ENCODE measurements at places on chromosomes 5 and 9.

DNA sequence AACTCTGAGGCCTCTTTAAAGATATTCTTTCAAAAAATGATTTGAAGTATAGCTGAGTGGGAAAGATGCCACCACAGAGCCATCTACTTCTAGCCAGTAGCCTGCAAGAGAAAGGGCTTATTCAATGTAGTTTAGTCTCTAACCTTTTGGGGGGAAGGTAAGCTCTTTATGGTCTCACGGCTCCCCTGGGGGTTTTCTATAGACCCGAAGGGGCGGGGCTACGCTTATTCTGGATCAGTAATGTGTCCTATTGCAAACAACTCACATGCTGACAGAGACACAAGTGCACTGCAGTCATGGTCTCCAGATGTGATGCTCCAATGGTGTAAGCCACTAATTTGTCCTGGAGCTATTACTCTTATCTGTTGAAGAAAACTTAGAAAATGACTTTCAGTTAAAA lies 53.4 kb upstream of the RPS23 start:
- DNase-seq: no peak

DNA sequence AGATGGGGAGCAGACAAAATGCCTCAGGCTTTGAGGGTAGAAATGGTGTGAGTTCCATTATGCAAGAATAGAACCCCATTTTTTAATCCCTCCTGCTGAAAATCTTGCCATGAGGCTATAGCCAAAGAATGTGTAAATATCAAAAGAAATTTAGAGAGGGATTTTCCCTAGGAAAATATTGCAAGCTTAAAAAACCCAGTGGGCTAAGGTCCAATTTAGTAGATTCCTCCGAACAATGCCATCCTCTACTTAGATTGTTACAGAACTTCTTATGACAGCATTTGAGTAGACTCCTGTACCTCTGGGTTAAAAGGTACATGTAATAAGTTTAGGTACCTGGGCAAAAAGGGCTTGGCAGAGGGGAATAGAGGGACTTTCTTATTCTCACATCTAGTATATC lies 138.4 kb downstream of the GHR start:
- DNase-seq: no peak

- no peak for DNase-seq
These were observed 11.2 kb upstream of the OLFM1 start for GRCh38 chr9:135076143-135076875.

GRCh38 chr9:79224672-79225433 lies 346.9 kb upstream of the TLE4 start:
- no peak for DNase-seq

- DNase-seq: no peak
These were observed 1.5 kb downstream of the GAS1 start for GRCh38 chr9:86945728-86946200.

- DNase-seq: no peak
These were observed 59.3 kb downstream of the OSTF1 start for GRCh38 chr9:75147638-75148037.

DNA sequence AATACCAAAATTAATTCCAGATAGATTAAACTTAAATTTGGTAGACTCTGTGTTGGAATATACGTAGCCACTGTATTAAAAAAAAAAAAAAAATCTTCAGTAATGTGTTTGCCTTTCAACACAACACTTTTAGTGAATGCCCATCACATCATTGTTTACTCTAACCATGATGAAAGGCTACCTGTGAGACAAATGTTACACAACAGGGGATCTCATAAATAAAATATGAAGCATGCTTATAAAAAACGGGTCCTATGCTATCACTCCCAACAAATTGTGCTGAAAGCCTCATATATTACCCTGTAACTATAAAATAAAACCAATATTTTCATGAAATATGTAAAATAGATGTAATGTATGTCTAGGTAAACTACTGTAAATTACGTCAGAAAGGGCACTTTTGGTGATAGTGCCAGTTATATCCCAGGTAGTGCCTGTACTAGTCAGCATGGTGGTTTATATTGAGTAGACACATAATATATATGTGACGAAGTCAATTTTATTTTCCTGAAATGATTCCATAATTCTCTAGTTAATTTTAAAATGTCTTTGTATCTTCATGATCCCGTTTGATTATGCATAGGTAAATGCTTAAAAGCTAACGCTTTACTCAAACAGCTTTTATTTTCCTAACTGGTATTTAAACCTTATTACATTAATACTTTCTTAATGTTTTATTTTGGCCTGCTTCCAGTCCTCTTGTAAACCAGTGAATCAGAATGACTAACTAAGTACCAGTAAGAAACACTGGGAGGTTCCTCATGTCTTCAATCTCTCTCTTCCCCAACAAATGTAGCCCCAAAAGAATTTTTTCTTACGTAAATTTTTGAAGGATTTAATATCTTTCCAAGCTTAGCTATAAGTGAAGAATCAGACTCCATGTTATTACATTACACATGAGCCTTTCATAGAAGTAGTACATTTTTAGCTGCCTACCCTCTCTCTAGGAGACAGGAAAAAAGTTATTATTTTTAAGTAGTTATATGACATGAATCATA lies 420.3 kb downstream of the GABRG2 start:
- DNase-seq: no peak

- no peak for DNase-seq
These were observed 48.4 kb downstream of the SECISBP2 start for GRCh38 chr9:89366711-89367110.

- no peak for DNase-seq
These were observed 16.6 kb downstream of the SPTLC1 start for GRCh38 chr9:92098638-92099037.

GRCh38 chr9:135519179-135519971 lies 1.9 kb upstream of the LCN1 start:
- no peak for DNase-seq

DNA sequence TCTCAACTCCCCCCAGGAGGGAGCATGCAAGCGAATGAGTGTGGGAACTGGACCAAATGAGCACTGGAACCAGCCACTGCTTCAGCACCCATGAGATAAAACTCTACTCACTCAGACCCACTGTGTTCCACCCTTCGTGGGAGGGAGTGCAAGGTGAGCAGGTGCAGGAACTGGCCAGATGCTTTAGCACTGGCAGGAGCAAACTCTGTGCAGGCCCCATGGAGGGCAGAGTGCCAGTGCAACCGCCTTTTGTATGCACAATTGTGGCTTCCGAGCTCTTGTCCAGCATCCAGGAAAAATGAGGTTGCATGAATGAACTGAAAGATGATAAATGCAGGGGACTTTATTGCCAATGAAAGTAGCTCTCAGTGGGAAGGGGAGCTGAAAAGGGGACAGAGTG lies 67.4 kb upstream of the CCDC112 start:
- no peak for DNase-seq

- no peak for DNase-seq
These were observed 147.5 kb downstream of the GNAQ start for GRCh38 chr9:77883846-77884771.

DNA sequence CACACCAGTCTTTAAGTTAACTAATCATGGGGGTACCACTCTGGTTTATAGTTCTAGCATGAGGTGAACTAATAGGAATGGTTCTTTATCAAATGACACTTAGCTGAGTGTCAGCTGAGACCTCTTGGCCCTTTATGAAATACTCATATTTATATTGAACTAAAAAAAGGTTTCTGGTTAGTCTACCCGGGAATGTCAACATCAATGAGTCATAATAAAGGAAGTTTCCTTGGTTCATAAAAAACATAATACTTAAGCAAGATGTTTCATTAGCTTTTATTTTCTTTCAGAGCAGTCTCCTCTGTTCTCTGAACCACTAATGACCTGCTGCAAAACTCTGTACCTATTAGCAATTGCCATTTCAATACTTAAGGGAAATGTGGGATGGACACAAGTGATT lies 13.7 kb downstream of the DAB2 start:
- no peak for DNase-seq

GRCh38 chr5:78747705-78748359 lies 99.3 kb upstream of the LHFPL2 start:
- DNase-seq: no peak

DNA sequence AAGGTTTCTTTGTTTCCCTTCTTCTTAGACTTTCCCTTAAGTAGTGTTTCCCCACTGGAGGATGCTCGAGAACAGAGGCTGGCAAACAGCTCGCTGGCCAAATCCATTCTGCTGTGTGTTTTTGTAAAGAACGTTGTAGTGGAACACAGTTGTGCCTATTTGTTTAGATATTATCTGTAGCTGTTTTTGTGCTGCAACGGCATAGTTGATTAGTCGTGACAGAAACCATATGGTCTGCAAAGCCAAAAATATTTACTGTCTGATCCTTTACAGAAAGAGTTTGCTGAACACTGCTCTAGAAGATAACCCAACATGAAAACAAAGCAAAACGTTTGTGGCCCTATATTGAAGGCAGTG lies 47.0 kb upstream of the EGFLAM start:
- DNase-seq: no peak

DNA sequence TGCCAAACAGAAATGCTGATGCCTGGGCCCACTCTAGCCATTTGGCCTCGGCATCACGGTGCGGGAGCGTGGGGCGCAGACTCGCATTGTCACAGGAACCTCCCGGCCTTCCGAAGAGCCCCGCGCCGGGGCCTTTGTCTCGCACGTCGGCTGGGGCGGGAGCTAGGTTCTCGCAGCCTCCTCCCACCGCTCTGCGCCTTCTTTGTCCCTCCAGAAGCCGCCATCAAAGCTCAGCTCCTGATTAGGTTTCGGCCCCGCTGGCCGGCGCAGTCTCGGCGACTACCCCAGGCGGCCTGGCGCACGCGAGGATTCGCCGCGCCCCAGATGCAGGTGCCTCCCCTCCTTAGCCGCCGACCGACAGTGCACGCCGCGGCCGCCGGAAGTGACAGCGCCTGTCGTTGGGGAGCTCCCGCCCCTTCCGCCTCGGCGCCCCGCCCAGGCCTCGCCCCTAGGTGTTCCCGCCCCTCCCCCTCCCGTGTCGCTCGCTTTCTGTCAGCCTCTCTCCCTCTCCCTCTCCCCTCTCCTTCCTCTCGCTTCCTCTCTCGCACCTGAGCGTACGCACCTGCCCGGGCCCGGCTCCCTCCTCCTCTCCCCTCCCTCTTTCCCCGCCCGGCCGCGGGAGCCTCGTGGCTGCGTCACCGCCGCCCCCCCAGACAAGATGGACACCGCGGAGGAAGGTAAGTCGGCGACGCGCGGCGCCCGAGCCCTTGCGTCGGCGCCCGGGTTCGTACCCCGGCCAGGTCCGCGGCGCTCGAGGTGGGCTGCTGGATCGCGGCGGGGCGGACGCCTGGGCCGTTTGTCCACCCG lies at the start of gene MARCHF6:
Gene MARCHF6 (plus strand): TSS at position 455 of the 807 bp plus-strand sequence. CDS start 204 bp downstream, at position 659.
- DNase-seq: peak; percentile 97

DNA sequence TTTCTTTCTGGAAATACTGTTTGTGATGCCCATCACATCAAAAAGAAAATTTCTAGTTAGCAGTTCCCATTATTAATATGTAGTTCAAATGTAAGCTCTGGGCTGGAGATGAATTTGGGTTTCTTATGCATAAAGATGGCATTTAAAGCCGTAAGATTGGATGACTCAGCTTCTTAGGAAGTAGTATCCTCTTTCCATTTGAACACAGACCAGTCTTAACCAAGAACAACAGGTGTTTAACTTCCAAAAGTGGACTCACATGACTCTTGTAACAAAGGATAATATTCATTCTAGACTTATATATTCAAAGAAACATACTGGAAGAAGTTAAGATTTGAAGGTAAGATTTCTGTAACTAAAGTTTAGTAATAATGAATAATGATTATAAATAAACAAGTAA lies 330.5 kb downstream of the TLR4 start:
- no peak for DNase-seq

DNA sequence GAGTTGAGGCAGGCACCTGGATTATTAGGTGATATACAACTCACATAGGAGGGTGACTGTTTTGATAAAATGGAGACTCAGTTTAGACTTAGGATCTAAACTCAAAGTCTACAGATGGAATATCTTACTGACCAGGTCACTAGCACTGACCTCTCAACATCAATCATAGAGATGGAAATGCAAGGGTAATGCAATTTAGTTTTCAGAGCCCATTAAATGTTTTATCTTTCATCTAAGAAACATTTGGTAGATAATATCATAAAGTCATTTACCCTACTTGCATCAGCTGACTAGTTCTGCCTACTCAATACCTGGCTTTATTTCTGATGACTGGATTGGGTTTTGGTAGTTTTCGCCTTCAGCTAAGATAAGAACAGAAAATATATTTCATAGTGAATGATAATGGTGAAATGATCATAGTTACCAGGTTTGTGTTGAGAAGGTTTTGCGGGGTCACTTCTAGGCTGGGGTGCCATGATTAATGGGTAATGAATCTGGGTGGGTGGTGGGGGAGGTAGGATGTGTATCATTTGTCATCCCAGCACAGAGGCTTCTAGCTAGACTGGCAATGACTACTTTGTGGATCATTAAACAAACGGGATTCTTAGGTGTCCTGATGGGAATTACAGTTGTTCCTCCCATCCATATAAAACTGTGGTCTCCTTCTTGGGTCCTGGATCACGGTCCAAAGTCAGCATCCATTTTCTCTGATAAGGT lies 173.4 kb downstream of the PPP2R2B start:
- DNase-seq: no peak

- no peak for DNase-seq
These were observed 5.6 kb upstream of the APC start for GRCh38 chr5:112732131-112732530.

DNA sequence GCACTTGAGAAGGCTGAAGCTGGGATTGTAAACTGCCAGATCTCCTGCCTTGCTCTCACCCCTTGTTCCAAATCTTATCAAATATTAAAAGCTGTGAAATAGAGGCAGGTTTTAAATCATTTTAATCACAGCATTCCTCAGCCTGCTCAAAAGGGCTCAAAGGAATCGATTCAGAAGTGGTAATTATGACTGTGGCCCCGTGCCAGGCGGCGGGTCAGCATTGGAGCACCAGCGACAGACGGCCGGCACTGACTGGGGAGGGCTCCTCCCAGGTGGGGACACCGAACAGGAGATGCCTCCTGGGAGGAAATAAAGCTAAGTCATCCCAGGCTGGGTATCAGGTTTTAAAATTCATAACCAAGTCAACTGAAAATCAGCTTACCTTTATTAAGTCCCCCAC lies 66.7 kb downstream of the KCNIP1 start:
- no peak for DNase-seq

- DNase-seq: no peak
These were observed 34.5 kb downstream of the CRB2 start for GRCh38 chr9:123390337-123391135.

GRCh38 chr9:114504341-114505186 lies 709 bp downstream of the WHRN start:
- no peak for DNase-seq

- DNase-seq: no peak
These were observed 308.6 kb upstream of the EDIL3 start for GRCh38 chr5:84693256-84693655.

Measured in NCI-H187 treated with DMSO at 0.1 percent for 48 hours (cell line).